ENCODE measurements at places on chromosomes 1 and 21.

GRCh38 chr1:231095595-231095994, 55.5 kb upstream of the FAM89A start:
- no peak for DNase-seq

- DNase-seq, result no peak
Measured at GRCh38 chr1:111882559-111882958, 106.9 kb downstream of the KCND3 start.

GRCh38 chr1:92980732-92981647, 19.7 kb upstream of the DIPK1A start:
- DNase-seq, result no peak

DNA sequence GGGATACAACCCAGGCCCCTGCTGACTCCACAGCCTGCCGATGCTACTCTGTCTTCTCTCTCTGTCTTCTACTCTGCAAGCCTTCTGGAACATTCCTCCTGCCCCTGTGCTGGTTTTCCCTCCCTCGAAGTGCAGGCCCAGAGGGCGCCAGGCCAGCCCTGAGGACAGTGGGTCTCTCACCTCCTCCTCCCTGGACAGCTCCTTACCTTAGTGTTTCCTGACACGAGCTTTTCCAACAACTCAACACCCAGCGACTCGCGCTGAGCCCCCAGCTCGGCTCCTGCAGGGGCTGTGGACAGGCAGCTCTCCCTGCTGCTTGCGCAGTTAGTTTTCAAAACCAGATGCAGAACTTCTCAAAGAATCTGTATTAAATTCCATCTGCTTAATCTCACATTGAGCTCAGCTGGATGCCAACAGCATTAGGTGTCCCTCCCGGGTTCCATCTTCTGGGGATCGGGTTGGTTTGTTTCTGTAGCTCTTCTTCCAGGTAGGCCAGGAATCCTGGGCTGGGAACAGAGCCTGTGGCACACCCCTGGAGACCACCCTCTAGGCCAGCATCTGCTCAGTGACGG, 54.2 kb downstream of the PTPRU start:
- no peak for DNase-seq

GRCh38 chr1:245788269-245788668, 633.5 kb downstream of the KIF26B start:
- DNase-seq, result no peak

GRCh38 chr1:53334781-53335180, 6.9 kb upstream of the LRP8 start:
- no peak for DNase-seq

- DNase-seq, result no peak
Measured at GRCh38 chr1:227242811-227243682, 75.2 kb downstream of the CDC42BPA start.

DNA sequence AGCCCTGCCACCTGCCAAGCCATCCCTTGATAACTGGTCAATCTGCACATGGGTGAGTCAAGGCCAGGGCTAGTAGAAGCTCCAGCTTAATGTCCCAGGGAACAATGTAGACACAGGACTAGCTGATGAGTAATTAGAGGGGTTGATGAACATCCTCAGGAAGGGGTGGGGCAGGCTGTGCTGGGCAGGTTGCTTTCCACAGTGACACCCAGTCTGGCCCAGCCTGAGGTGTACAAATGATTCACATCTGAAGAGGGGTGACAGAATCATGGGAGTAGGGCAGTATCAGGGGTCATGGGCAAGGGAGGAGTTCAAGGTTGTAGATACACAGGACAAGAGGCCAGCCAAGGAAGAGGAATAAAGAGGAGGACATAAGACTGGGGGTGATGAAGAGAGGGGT, 4.3 kb downstream of the LPAR3 start:
- no peak for DNase-seq

DNA sequence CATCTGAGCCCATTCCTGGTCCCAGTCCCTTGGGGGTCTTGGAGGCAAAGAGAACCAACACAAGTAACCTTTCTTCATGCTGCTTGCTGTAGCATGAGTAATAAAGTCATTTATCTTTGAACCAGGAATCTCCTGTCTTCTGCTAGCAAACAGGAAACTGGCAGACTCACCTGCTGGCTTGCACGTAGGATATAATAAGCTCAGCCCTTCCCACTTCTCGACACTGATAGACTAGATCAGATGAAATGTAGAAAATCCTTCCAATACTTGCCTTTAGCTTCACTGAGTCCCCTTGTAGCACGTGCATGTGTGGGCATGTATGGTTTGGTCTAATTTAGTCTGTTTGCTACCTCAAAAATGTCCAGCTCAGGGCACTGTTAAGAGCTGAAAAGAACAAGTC, 6.5 kb upstream of the TFF2 start:
- no peak for DNase-seq

DNA sequence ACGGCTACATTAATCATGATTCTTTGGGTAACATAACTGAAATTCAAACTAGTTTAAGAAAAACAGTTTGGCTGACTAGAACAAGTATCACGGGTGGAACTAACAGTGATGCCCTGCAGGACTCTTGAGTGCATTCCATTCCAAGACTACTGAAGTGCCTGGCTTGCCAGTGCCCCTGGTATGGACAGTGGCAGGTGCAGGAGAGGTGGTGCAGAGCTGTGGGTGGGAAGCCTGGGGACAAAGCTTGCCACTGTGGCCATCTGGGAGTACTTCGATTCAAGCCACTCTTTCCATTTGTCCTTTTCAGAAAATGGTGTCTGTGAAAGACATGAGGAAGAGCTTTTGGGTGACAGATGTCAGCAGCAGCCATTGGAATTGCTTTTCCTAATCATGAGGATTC, 166.5 kb downstream of the RRAGC start:
- DNase-seq, result no peak

GRCh38 chr1:177278626-177279390, 108.0 kb downstream of the BRINP2 start:
- no peak for DNase-seq

DNA sequence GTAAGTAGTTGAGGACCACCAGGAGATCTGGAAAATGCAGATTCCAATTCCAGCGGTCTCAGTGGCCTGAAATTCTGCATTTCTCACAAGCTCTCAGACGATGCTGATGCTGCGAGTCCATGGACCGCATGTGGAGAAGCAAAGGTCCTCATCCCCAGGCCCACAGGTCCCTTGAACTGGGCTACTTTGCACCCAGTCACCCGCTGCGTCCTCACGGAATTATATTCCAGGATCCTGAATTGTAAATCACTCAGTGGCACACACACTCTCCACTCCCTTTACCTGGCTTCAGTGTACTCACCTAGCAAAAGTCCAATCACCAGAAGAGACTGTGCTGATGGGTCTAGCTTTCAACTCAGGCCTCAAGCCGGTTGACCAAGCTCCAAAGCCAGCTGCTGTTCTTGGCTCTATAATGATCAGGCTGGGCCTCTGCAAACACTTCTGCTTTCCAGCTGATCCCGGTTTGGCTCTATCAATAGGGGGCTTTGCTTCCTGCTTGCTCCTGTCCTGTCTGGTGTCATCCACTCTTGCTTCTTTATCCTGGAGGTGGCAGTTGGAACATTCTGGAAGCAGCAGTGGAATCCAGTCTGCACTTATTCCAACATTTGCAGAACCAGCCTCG, 904 bp upstream of the RPL22 start:
- no peak for DNase-seq

- no peak for DNase-seq
Measured at GRCh38 chr1:4380564-4381168, 273.7 kb upstream of the AJAP1 start.

- no peak for DNase-seq
Measured at GRCh38 chr1:23864801-23865542, 3.1 kb downstream of the FUCA1 start.

DNA sequence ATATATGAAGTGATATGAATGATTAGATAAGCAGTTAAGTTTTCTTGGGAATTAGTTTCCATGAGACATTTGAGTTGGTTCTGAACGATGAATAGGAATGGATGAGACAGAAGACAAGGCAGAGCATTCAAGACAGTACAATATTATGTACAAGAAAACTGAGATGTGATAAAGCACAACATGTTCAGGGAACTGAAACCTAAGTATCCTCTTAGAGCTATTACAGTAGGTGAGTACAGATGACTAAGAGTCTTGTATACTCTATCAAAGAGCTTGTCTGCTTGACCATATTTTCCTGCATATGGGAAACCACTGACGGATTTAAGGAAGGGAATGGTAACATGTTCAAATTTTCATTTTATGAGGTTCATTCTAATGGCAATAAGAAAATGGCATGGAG, 61.6 kb downstream of the NME7 start:
- no peak for DNase-seq

- no peak for DNase-seq
Measured at GRCh38 chr1:55051169-55051568, 11.8 kb downstream of the PCSK9 start.

- no peak for DNase-seq
Measured at GRCh38 chr1:110606657-110607535, 738 bp upstream of the KCNA2 start.

GRCh38 chr1:62724430-62724829, 36.2 kb upstream of the DOCK7 start:
- no peak for DNase-seq

- DNase-seq, result no peak
Measured at GRCh38 chr1:100794748-100795645, 75.5 kb downstream of the VCAM1 start.

DNA sequence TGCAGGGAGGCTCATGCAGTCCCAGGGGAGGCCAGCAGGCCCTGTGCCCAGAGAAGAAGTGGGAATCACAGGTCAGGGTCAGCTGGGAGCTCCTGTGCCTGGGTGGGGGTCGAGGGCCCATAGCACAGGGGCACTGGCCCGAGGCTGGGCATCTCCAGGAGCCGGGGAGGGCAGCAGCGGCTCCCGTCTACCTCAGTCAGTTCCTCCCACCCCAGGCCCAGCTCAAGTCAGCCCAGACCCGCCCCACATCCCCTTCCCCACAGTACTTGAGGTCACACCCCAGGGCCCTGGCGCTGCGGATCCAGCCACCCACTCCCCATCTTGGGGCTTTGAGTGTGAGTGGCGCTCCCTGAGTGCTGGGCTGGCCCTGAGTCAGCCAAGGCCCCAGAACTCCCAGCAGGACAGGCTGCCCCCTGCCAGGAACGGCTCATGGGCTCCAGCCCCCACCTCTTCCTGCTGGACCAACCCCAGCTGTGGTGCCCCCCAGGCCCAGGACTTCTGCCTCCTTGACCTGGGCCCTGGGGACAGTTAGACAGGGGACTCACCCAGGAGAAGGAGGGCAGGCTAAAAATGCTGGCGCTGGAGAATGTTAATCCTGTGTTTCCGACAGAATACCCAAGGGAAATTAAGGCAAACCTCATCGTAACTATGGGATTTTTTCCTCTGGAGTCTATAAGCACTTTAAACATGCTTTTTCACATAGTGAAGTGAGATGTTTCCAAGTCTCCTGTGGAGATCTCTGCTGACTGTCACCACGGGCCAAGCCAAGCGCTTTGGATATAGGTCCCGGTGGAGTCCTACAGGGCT, 68.8 kb upstream of the COL6A1 start:
- no peak for DNase-seq

DNA sequence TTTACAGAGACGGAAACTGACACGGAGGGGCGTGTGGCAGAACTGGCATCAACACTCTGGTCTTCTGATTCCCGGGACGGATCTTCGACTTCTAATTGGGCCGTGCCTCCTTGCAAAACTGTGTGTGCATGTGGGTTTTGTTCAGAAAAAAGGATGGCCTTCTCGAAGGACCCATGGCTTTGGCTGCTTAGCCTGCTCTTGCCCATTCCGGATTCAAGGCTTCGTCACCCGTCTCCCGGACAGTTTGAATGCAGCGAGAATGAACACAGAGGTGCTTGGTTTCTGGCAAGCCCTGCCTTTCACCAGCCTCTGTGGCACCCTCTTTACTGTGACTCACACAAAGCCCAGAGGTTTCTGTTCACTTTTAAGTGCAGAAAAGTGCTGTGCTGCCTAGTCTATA, 120.1 kb downstream of the PRDM2 start:
- DNase-seq, result no peak

DNA sequence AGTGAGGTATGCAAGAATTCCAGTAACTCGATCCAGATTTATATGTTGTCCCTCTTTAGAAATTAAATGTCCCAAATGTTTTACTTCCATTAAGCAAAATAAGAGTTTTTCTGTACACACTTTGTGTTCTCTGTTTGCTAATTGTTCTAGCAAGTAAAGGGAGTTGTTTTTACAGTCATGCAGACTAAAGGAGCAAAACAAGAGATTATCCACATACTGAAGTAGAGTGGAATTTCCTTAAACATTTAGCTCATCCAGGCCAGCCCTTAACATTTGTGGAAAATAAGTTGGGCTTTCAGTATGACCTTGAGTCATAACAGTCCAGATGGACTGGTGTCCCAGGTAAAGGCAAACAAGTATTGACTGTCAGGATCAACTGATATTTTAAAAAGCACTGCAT, 44.1 kb upstream of the TINAGL1 start:
- no peak for DNase-seq

GRCh38 chr1:148315071-148315811, 163.2 kb upstream of the NBPF11 start:
- DNase-seq, result no peak

DNA sequence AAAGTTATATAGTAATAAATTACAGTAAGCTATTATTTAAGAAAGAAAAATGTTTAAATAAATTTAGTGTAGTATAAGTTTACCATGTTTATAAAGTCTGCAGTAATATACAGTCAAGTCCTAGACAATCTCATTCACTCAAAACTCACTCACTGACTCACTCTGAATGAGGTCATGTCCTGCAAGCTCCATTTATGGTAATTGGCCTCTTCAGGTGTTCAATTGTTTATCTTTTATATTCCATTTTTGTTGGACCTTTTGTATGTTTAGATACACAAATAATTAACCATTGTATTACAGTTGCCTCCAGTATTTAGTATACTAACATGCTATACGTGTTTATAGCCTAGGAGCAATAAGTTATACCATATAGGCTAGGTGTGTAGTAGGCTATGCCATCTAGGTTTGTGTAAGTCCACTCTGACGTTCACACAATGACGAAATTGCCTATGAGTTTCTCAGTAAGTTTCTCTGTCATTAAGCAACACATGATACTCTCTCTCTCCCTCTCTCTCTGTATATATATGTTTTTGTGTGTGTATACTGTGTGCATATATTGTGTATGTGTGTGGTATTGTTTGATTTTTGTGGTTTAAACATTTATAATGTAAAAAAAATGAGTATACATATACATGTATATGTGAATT, 161.2 kb downstream of the NCAM2 start:
- no peak for DNase-seq

DNA sequence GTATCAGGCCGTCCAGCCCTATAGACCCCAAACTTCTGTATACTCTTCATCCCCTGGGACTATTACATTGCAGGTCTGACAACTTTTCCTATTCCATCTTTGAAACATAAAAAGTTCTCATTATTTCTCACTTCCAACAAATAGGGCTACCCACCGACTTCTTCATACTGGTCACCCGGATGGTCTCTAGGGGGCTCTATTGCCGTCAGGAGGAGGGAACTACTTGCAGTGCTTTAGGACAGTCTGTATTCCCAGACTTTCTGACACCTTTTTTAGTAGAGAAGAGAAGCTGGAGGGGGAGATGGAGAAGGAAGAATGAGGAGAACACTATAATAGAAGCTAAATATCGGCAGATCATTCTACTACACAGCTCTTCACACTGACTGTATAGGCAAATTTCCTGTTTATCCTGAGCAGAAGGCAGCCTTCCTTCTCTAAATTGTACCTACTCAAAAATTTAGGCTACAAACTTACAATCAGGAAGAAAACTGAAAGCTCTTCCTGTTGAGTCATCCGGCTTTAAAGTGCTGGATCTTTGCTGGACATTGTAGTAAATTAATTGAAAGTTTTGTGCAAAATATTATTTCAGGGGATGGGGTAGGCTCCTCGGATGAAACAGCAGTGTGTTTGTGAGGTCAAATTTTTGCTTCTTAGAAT, 54.6 kb downstream of the CDC7 start:
- DNase-seq, result no peak

GRCh38 chr1:11248169-11248568, 14.2 kb downstream of the MTOR start:
- no peak for DNase-seq

GRCh38 chr1:177441281-177441680, 270.5 kb downstream of the BRINP2 start:
- no peak for DNase-seq
